ENCODE measurements at places on chromosomes 2 and 18.

DNA sequence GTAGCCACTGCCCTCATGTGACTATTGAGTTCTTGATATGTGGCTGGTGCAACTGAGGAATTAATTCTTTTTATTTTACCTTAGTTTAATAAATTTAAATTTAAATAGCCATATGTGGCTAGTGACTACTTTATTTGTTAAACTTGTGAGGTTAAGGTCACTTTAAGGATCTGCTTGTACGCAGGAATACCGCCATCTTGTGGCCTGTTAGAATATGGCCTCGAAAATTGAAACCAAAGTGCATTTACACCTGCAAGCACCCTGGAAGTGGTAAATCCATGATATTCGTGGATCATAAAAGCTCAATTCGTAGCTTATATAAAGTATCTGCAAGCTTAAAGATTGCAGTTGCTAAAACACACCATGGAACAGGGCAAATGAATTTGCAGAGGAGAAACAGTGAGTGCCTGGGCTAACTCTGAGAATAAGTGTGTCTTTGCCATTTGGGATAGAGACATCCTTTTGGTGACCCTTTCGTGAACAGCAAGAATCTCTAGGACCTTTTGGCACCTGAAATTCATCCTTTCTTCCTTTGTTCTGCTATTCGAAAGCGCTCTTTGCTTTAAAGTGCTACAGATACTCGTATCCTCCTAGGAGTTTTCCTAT lies 59.9 kb upstream of the REG3A start:
- peak; percentile 40 for DNase-seq

GRCh38 chr18:77133835-77134496 lies 1.4 kb upstream of the MBP start:
- DNase-seq, result no peak

- DNase-seq, result peak; percentile 22
Measured at GRCh38 chr2:187577310-187577709, 23.1 kb upstream of the TFPI start.

DNA sequence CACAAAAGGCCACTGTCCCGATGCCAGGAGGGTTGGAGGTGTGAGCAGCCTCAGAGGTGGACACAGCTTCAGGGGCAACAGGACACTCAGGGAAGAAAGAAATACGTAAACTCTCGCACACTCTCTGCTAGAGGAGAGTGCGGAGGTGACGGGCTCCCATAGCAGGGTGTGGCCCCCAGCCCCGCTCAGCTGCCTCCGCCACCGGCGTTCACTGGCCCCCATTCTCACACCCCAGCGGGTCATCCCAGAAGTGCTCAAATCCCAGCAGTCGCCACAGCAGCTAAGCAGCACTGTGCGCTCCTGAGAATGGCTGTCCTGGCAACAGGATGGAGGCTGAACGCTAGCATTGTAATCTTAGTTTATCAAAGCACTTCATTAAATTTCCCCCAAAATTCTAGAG lies 315.6 kb upstream of the SALL3 start:
- DNase-seq, result no peak

GRCh38 chr18:8889489-8889888 lies 184.1 kb downstream of the MTCL1 start:
- no peak for DNase-seq

- no peak for DNase-seq
Measured at GRCh38 chr18:74468547-74469061, 11.5 kb upstream of the DIPK1C start.

DNA sequence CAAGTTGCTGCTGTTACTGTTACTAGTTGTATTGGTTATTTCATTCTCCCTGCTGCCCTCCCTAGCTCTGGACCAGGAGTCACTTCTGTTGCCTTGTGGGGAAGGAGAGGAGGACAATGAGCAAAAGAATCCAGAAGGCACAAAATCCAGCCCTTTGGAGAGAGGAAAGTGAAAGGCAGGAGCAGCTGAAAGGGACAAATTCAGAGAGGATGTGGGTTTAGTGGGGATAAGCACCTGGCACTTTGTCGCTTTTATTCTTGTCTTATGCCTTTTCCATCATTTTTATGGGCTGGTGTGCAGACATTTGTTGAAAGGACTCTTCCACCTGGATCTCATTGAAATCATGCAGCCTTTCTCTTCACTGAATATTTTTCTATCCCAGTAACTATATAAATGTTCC lies 24.3 kb upstream of the LTBP1 start:
- no peak for DNase-seq

GRCh38 chr2:28086611-28087010 lies 196.1 kb downstream of the BABAM2 start:
- no peak for DNase-seq

GRCh38 chr2:28199995-28200679 lies 192.5 kb upstream of the FOSL2 start:
- no peak for DNase-seq

GRCh38 chr2:69217333-69218080 lies 169.5 kb downstream of the GFPT1 start:
- DNase-seq, result no peak

- DNase-seq, result no peak
Measured at GRCh38 chr2:3981446-3981987, 278.1 kb downstream of the DCDC2C start.

GRCh38 chr2:197197895-197198311 lies 112.7 kb downstream of the ANKRD44 start:
- no peak for DNase-seq

DNA sequence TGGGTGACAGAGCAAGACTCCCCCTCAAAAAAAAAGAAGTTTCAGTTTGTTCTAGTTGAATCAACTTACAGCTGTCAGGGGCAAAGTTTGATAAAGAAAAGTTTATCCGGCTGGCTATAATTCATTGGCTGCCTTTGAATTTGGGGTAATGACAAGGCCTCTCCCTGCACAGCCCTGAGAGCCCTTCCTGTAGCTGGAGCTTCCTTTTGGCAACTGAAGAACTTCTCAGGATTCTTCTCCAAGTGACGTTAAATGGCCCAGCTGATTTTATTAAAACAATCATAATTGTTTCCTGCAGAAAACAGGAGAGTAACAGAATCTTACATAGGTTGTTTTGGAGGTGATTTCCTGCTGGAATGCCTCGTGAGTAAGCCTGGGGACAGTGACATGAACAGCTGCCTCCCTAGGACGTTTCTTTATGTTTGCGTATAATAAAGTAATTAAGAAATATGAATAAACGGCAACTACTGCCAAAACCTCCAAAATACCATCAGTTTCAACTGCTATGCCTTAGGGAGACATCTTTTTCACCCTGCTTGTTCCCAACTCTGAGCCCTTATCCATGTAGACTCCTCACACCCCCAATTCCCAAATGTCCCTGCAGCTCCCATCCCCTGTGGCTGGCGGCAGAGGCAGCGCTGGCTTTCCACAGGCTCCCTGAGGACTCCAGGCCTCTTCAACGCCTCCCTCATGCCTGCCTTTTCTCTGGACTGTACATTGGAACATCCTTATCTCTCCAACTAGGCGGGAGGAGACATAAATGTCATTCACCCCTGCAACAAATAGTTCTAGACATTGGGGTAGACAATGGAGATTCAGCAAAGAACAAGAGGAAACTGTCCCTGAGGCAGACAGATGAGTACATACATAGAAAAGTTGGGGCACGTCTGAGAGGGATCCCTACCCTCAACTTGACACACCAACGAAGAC lies 59.2 kb upstream of the FZD7 start:
- DNase-seq, result no peak

GRCh38 chr2:74816540-74817303 lies 17.2 kb upstream of the HK2 start:
- DNase-seq, result no peak

- no peak for DNase-seq
Measured at GRCh38 chr2:104820126-104820525, 33.8 kb upstream of the POU3F3 start.

- DNase-seq, result no peak
Measured at GRCh38 chr2:69213201-69213600, 173.8 kb downstream of the GFPT1 start.

- DNase-seq, result no peak
Measured at GRCh38 chr2:233519787-233520611, 46.6 kb downstream of the USP40 start.

DNA sequence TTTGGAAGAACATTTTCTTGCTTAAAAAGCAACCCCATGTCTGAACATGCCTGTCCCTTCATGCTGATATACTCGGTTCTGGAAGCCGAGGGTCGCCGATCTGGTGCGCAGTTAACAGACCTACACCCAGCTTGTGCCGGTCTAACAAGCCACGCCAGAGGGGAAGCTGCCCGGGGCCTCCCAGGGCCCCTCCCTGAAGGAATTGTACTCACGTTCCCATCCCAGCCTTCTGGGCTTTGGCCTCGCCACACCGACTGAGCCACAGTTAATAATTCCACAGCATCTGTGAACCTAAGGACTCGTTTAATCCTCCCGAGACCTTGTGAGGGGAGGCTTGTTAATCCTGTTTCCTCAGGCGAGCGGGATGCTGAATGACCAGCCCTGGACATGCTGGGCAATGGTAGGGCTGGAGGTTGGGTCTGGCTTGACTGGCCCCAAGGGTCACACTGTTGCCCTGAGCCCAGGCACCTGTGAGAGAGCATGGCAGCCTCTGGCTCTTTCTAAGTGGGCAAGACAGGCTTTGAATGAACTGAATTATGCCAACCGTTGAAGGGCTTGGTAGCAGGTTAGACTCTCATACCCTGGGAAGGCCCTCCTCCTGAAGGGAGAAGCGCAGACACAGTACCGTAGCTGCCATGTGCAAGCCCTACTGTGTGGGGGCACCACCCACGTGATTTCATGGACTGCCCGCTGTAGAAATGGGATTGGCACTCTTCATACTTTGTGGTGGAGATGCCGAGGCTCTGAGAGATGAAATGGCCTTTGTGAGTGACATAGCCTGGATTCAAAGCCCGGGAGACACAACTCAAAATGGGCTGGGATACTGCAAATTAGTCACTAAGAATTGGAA lies 27.9 kb upstream of the ODC1 start:
- no peak for DNase-seq

DNA sequence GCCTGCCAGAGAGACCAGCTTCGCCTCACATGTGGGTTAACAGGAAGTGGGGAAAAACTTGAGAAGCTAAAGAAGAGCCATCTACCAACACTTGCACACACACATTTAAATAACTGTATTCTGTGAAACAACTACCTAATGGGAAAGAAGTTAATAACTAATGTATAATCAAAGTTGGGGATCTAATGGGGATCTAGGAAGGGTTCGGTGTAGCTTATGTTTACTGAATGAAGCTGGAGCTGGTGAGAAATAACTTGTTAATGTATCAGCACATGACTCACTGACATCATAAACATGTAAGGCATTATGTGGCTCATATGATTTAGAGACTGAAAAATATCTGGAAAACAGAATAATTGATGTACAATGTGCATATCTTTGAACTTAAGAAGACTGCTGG lies 421.3 kb upstream of the NXPH2 start:
- DNase-seq, result no peak

- no peak for DNase-seq
Measured at GRCh38 chr2:159044804-159045286, 76.4 kb downstream of the TANC1 start.

- no peak for DNase-seq
Measured at GRCh38 chr2:239727776-239728600, 297.2 kb downstream of the NDUFA10 start.

- DNase-seq, result no peak
Measured at GRCh38 chr2:75162897-75163296, 36.4 kb downstream of the TACR1 start.

DNA sequence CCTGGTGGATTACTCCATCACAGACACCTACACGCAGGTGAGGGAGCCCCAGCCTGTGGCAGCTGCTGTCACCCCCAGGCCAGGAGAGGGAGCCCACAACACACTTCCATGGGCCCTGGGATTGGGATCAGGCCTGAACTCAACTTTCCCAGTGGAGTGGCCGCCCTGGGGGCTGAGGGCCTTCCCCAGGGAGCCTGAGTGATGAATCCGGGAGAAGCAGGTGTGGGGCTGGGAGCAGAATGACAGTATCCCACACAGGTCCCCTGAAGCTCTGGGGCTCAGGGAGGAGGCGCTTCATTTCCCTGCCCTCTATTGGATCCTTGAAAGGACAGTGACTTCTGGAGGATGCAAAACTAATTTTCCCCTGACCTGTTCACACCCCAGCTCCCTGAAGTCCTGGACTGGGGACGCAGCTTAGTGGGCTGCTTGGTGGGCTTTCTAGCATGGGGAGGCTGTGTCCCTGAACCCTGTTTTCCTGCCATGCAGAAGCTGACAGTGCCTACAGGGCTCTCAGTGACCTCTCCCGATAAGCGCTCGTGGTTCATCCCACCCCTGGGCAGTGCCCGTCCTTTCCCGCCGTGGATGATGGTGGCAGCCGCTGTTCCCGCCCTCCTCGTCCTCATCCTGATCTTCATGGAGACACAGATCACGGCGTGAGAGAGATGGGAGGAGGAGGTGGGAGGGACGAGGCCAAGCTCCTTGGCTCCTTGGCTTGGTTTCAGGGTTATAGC lies 11.0 kb downstream of the SLC4A3 start:
- no peak for DNase-seq
